Activated CD8-positive, alpha-beta memory T cell treated with anti-CD3 and anti-CD28 coated beads, Interleukin-2, amount 10 ng/mL, durations not matched to agents 7 days and 5 days (primary cell): ENCODE measurements at places on chromosomes 7 and 10. TPM values are rescaled to one million over a fixed set of nuclear protein-coding genes. Genes with fewer than 3 reads are reported as not detected.

GRCh38 chr7:82247814-82248433 lies 195.7 kb downstream of the CACNA2D1 start:
- no peak for DNase-seq

- no peak for DNase-seq
These were observed 97.0 kb upstream of the RET start for GRCh38 chr10:42979721-42980467.

MOGAT3 gene
- total RNA-seq: not detected

- no peak for DNase-seq
These were observed 41.3 kb downstream of the YKT6 start for GRCh38 chr7:44242091-44242490.
